Common myeloid progenitor, CD34-positive (primary cell): ENCODE measurements at places on chromosomes 3 and 15.
A peak's percentile ranks its signal among the peaks of the same experiment; 100 is the strongest.

- no peak overlapping the region for H3K4me3 ChIP-seq
- H3K27me3 ChIP-seq = no peaks in the 10 kb centered on the region
- no peaks in the 10 kb centered on the region for H3K36me3 ChIP-seq
- H3K27ac ChIP-seq = no peak overlapping the region
These were observed 16.9 kb upstream of the MORF4L1 start for GRCh38 chr15:78855746-78856145.

- H3K4me3 ChIP-seq = no peak overlapping the region
- H3K4me1 ChIP-seq = no peaks in the 10 kb centered on the region
- no peak overlapping the region for H3K27ac ChIP-seq
- H3K36me3 ChIP-seq = no peaks in the 10 kb centered on the region
- DNase-seq = no peak
These were observed 53.9 kb upstream of the PCSK6 start for GRCh38 chr15:101543431-101543830.

- peak; percentile 91 for DNase-seq
- no peak overlapping the region for H3K27ac ChIP-seq
- no peak overlapping the region for H3K4me3 ChIP-seq
- H3K36me3 ChIP-seq = no peaks in the 10 kb centered on the region
- H3K4me1 ChIP-seq = peaks cover 18% of the 10 kb centered on the region
- no peaks in the 10 kb centered on the region for H3K27me3 ChIP-seq
These were observed 86.2 kb downstream of the CD47 start for GRCh38 chr3:108004647-108005046.

GRCh38 chr15:56323435-56323834 is 41.8 kb upstream of the TEX9 start:
- DNase-seq = no peak
- no peaks in the 10 kb centered on the region for H3K4me1 ChIP-seq
- H3K27me3 ChIP-seq = no peaks in the 10 kb centered on the region
- no peaks in the 10 kb centered on the region for H3K36me3 ChIP-seq

DNA sequence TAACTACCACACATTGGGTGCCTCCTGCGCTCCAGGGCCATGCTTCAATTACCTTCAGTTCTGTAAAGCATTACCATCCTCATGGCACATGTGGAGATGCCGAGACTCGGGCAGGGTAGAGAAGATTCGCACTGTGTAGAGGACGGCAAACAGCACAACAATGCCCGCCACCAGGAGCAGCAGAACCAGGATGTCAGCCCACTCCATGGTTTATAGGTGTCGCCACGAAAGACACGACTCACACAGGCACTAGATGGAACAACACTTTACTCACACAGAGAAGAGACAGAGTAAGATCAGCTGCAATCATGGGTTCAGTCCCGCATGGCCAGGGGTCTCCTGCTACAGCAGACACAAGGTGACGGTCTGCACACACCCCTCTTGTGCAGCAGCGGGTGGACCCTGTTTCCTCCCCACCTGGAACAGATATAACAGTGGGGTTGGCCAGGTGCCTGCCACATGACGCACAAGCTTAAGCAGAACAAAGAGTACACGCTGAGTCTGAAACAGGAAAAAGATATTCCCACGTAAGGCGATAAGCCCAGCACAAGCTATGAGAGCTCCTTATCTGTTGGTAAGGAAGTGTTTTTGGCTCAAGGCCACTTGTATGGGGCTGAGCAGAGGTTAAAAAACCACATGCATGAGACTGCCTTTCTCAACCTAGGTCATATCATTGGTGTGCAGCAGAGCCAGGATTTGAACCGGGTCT is 2.5 kb upstream of the TBC1D21 start:
- H3K4me1 ChIP-seq = peaks cover 9% of the 10 kb centered on the region
- DNase-seq = peak; percentile 85
- H3K4me3 ChIP-seq = no peak overlapping the region
- H3K27ac ChIP-seq = no peak overlapping the region

DNA sequence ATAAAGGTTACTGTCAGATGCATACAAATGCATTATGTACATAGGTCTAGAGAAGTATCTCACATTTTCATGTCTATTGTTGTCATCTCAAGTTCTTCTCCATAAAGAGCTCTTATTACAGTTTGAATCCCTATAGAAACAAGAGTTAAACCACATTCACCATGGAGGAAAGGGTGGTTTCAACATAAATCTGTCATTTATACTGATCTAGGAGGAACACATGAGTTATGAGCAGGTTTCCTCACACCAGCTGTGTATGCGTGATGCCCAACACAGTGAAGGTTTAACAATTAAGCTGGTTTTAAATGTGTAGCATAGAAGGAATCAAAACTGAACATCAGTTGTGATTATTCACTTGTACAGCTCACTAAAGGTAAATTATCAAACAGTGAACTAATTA is 251.7 kb downstream of the KCNMB2 start:
- DNase-seq = no peak
- no peak overlapping the region for H3K27ac ChIP-seq
- H3K27me3 ChIP-seq = no peaks in the 10 kb centered on the region
- no peak overlapping the region for H3K4me3 ChIP-seq

DNA sequence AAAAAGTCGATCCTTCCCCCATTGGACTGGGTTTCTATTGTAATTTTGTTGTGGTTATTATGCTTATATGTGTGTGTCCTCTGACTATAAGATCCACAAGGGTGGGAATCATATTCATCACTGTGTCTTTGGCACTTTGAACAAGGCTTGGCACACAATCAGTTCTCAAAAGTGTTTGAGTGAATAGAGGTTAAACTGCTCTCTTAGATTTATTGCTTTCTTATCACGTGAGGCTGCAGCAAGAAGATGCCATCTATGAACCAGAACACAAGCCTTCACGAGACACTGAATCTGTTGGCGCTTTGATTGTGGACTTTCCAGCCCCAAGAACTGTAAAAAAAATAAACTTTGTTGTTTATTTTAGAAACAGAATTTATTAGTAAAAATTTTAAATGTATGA is 295.0 kb upstream of the MDFIC2 start:
- no peak overlapping the region for H3K27ac ChIP-seq
- no peak overlapping the region for H3K4me3 ChIP-seq
- H3K36me3 ChIP-seq = no peaks in the 10 kb centered on the region
- H3K4me1 ChIP-seq = no peaks in the 10 kb centered on the region
- no peak for DNase-seq
- H3K27me3 ChIP-seq = no peaks in the 10 kb centered on the region

GRCh38 chr3:128945041-128945877 is 48.6 kb downstream of the CFAP92 start:
- no peak overlapping the region for H3K27ac ChIP-seq
- H3K4me3 ChIP-seq = no peak overlapping the region
